ENCODE measurements at places on chromosomes 7 and 10. TPM values are rescaled to one million over a fixed set of nuclear protein-coding genes. Genes with fewer than 3 reads are reported as not detected.

The TYW1B gene
- 3.6 TPM for polyA plus RNA-seq

DNA sequence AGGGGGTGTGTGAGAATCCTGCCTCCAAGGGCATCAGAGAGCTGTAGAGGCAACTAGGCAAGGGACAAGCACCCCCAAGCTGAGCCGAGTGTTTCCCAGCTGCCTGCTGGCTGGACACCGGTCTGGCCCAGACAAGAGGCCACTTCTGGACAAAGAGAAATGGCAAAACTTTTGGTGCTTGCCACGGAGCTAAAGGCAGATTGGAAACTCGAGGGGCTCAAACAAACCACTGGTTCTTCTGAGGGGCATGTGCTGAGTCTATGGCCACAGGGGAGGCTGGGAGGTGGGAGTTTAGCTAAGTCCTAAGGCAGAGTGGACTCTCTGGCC lies 66.5 kb upstream of the INPP5A start:
- peak; percentile 31 for DNase-seq
- no peak overlapping the region for H3K4me3 ChIP-seq
- no peaks in the 10 kb centered on the region for H3K27me3 ChIP-seq
- no peaks in the 10 kb centered on the region for H3K36me3 ChIP-seq

DNA sequence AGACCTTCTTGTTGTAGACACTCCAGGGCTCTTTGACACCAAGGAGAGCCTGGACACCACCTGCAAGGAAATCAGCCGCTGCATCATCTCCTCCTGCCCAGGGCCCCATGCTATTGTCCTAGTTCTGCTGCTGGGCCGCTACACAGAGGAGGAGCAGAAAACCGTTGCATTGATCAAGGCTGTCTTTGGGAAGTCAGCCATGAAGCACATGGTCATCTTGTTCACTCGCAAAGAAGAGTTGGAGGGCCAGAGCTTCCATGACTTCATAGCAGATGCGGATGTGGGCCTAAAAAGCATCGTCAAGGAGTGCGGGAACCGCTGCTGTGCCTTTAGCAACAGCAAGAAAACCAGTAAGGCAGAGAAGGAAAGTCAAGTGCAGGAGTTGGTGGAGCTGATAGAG lies 5.5 kb downstream of the GIMAP7 start:
- peak overlapping the region; percentile 33 for H3K27ac ChIP-seq
- DNase-seq = no peak
- no peaks in the 10 kb centered on the region for H3K4me1 ChIP-seq
- peaks cover 10% of the 10 kb centered on the region for H3K36me3 ChIP-seq

- H3K36me3 ChIP-seq = no peaks in the 10 kb centered on the region
- no peak overlapping the region for H3K27ac ChIP-seq
- DNase-seq = no peak
- H3K27me3 ChIP-seq = no peaks in the 10 kb centered on the region
- no peaks in the 10 kb centered on the region for H3K4me1 ChIP-seq
- no peak overlapping the region for H3K4me3 ChIP-seq
Measured at GRCh38 chr7:29965030-29965429, 24.6 kb downstream of the SCRN1 start.

- no peak for DNase-seq
- H3K4me1 ChIP-seq = peaks cover 91% of the 10 kb centered on the region
Measured at GRCh38 chr7:47576866-47577306, 5.0 kb downstream of the TNS3 start.

- no peak overlapping the region for H3K27ac ChIP-seq
- no peak for DNase-seq
- no peaks in the 10 kb centered on the region for H3K36me3 ChIP-seq
- H3K27me3 ChIP-seq = no peaks in the 10 kb centered on the region
- H3K4me1 ChIP-seq = no peaks in the 10 kb centered on the region
- H3K4me3 ChIP-seq = no peak overlapping the region
Measured at GRCh38 chr7:149750122-149750845, 23.1 kb downstream of the ZNF467 start.

The SPDYE2 gene
- 6.2 TPM for polyA plus RNA-seq

GRCh38 chr10:3068201-3068967 lies 1.0 kb downstream of the PFKP start:
- peak overlapping the region; percentile 66 for H3K4me3 ChIP-seq
- DNase-seq = peak; percentile 89
- H3K36me3 ChIP-seq = no peaks in the 10 kb centered on the region
- peak overlapping the region; percentile 72 for H3K27ac ChIP-seq

The TEX36 gene
- not detected for polyA plus RNA-seq

DNA sequence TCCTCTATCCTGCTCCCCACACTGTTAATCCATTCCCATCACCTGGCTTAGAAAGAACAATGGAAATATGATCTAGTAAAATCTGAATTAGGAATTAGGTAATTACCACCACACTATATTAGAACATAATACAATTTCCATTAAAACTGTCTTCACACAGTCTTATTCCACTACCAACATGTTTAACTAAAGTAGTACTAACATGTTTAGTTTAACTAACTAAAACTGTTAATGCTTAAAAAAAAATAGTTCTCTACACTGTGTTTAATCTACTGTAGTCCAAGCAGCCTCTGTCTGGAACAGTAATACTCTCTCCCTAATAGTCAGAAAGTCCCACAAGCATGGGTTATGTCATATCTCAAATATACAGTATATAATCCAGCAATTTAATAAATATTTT lies 150.8 kb downstream of the SGMS1 start:
- no peak overlapping the region for H3K4me3 ChIP-seq
- DNase-seq = no peak

GRCh38 chr10:97217299-97217698 lies 31.5 kb upstream of the SLIT1 start:
- no peaks in the 10 kb centered on the region for H3K4me1 ChIP-seq
- no peak overlapping the region for H3K27ac ChIP-seq
- DNase-seq = no peak

The ZNF488 gene
- 2.2 TPM for polyA plus RNA-seq

- no peaks in the 10 kb centered on the region for H3K36me3 ChIP-seq
- no peaks in the 10 kb centered on the region for H3K4me1 ChIP-seq
- no peak overlapping the region for H3K4me3 ChIP-seq
- DNase-seq = peak; percentile 30
- H3K27me3 ChIP-seq = no peaks in the 10 kb centered on the region
Measured at GRCh38 chr7:1856888-1857441, 186.9 kb downstream of the ELFN1 start.

- peaks cover 11% of the 10 kb centered on the region for H3K4me1 ChIP-seq
- H3K4me3 ChIP-seq = no peak overlapping the region
- H3K27me3 ChIP-seq = peaks cover 19% of the 10 kb centered on the region
- no peak for DNase-seq
- no peak overlapping the region for H3K27ac ChIP-seq
Measured at GRCh38 chr10:29255104-29255503, 33.8 kb upstream of the LYZL1 start.

DNA sequence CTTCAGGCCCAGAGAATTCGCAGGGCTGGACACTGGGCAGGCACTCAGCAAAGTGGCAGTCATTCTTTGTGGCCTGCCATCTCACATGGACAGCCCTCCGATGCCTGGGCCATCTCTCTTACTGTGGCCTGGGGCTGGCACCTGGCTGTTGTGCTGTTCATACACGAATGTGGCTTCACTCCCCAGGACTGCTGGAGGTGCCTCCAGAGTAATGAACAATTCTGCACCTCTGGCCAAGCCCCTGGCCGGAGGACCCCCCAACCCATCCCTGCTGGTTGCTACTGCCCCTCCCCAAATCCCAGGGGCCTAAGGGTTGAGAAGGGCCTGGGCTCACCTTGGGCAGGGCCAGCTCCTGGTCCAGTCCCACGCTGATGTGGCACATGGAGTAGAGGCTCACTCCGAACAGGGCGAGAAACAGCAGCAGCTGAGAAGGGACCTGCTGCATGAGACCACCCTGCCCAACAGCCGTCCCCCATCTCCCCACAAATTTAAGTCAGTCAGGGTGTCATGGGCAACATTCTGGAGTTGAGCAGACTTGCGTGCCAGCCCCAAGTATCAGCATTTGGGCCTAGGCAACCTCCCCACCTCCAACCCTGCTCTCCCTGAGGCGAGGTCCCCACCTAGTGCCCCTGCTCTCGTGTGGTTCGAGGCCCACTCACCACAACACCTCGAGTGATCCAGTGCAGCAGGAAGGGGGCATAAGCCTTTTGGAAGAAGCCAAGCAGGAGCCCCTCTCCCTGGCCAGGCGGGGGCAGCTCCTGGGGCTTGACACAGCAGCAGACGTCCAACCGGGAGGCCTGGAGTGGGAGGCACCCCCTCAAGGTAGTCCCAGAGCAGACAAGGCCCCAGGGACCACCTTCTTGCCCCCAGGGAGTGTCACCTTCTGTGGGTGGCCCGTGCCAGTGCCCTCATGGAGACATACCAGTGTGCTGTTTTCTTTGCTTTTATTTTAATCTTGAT lies 9.4 kb downstream of the NPC1L1 start:
- no peak overlapping the region for H3K4me3 ChIP-seq
- no peaks in the 10 kb centered on the region for H3K36me3 ChIP-seq
- no peaks in the 10 kb centered on the region for H3K27me3 ChIP-seq

DNA sequence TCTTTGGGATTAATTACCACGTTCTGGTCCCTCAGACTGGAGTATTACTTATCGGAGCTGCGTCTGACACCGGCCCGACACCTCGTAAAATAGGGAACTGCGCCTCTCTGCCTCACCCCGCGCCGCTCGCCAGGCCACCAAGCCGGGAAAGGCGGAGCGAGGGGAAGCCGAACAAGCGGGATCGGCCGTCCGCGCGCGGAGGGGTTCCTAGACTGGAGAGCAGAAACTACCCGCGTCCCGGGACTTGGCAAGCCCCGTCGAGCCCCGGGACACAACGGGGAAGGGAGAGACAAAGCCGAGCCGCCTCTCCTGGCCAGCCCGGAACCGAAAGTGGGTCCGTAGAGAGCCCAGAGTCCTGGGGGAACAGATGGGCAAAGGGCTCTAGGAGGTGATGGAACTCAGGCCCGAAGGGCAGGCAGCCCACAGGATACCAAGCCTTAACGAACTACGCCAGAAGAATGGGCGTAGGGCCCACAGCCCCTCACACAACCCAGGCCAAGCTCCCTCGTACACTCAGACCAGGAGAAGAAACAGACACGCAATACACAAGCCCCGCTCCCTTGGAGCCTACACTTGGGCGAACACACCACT lies 6.5 kb downstream of the LBX1 start:
- H3K4me3 ChIP-seq = peak overlapping the region; percentile 30
- H3K27me3 ChIP-seq = peaks cover 99% of the 10 kb centered on the region
- peaks cover 51% of the 10 kb centered on the region for H3K4me1 ChIP-seq

DNA sequence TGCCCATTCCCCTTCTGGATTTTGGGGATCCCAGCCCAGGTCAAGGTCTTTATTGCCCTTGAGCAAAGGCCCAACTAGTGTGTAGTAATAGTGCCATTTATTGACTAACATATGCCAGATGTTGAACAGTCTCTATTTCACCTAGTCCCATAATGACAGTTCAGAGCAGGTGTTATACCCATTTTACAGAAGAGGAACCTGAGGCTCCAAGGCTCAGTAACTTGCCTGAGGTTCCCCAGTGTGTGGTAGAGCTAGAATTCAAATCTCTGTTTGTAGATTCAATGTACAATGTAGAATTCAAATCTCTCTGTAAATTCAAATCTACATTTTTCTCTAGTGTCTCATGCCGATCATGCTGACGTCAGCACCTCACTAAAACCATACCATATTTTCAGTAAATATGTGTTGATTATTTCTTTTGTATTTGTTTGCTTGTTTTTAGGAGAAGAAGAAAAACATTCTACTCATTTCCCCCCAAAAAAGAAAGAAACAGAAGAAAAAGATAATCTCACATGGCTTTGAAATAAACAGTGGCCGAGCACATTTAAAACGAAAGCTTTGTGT lies 329.7 kb downstream of the PRPF18 start:
- H3K27me3 ChIP-seq = no peaks in the 10 kb centered on the region
- no peaks in the 10 kb centered on the region for H3K4me1 ChIP-seq
- DNase-seq = no peak

The CAV1 gene
- polyA plus RNA-seq = 332 TPM

The HMX2 gene
- not detected for polyA plus RNA-seq

The MSS51 gene
- 5.9 TPM for polyA plus RNA-seq

The GBX1 gene
- 0.28 TPM for polyA plus RNA-seq

DNA sequence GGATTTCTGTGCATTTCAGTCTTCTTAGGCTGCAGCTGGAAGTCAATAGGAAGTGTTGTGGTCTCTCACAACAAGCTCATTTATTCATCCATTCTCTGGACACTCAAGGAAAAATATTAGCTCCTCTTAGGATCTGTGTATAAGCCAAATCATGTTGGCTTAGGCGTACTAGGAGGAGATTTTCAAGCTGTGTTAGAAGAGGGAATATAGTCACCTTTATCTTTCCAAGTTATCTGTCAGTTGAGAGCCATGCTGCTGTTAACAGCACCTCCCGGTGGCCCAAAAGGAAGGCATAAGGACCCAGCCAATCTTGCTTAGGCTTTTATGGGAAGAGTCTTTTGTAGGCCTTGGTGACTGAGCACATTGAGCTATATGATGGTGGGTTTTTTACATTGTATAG lies 220.0 kb downstream of the LRMDA start:
- no peak for DNase-seq
- peaks cover 41% of the 10 kb centered on the region for H3K4me1 ChIP-seq
- H3K27ac ChIP-seq = no peak overlapping the region
- H3K36me3 ChIP-seq = no peaks in the 10 kb centered on the region

The C10orf62 gene
- polyA plus RNA-seq = not detected

The WNT8B gene
- polyA plus RNA-seq = 0.13 TPM

DNA sequence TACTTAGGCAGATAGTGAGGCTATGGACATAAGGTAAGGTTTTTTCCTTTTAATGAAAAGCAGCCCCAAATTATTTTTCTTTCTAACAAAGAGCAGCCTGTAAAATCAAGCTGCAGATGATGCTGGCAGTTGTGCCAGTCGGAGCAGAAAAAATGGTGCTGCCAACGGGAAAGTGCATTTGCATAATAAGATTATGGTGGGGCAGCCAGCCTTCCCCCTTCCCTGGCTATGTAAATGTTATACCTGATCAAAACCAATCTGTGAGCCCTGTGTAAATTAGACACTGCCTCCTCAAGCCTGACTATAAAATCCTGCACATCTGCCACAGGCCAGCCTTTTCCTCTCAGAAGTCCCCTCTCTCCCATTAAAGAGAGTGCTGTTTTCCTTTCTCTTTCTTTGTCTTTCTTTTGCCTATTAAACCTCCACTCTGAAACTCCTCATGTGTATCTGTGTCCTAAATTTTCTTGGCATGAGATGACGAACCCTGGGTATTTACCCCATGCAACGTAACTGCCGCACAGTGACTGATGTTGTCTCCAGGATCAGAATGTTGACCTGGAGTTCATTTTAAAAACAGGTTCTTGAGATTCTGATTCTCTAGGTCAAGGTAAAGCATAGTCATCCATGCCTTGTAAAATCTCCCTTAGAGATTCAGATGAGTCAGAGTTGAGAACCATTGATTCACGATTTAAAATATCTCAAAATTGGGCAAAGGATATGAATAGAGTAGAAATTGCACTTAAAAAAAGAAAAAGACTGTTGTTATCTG lies 167.3 kb upstream of the C1GALT1 start:
- no peaks in the 10 kb centered on the region for H3K36me3 ChIP-seq
- H3K27me3 ChIP-seq = no peaks in the 10 kb centered on the region

GRCh38 chr10:123385508-123386080 lies 231.4 kb downstream of the BUB3 start:
- no peaks in the 10 kb centered on the region for H3K27me3 ChIP-seq
- H3K27ac ChIP-seq = no peak overlapping the region
- H3K4me3 ChIP-seq = no peak overlapping the region
- H3K36me3 ChIP-seq = no peaks in the 10 kb centered on the region
- DNase-seq = no peak
